ENCODE measurements at places on chromosomes 1 and 21. TPM values are rescaled to one million over a fixed set of nuclear protein-coding genes. Genes with fewer than 3 reads are reported as not detected.

DNA sequence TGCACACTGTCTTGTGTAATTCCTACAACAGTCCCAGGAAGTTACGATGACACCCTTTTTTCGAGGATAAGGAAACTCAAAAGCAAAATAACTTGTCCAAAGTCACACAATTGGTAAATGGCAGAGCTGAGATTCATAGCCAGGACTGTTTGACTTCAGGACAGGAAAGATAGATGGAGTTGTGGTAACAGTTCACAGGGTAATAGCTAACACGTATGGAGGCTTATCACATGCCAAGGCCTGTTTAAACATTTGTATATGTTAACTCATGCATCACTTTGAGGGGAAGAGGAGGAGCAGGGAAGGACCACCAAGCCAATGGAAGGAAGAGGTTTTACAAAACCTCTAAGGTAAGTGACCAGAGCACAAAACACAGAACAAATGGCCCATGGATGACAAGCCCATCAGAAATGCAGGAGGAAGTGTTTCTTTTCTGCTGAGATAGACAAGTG lies 2.8 kb downstream of the DHCR24 start:
- peak; percentile 54 for DNase-seq

AVPR1B gene
- total RNA-seq = not detected

DNA sequence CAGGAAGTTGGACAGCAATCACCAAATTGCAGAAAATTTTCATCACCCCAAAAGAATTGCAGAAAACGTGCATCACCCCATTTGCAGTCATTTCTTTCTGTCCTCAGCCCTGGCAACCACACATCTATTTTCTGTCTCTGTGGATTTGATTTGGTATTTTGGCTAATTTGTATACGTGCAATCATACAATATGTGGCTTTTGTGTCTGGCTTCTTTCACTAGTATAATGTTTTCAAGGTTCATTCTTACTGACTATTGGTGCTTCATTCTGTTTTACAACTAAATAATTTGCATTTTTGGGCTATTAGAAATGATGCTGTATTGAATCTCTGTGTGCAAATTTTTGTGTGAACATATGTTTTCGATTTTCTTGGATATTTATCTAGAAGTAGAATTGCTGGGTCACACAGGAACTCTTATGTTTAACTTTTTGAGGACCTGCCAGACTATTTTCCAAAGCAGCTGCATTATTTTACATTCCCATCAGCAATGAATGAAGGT lies 24.8 kb upstream of the PRDM2 start:
- DNase-seq = no peak

GNG5 gene
- total RNA-seq = 98.8 TPM

DNA sequence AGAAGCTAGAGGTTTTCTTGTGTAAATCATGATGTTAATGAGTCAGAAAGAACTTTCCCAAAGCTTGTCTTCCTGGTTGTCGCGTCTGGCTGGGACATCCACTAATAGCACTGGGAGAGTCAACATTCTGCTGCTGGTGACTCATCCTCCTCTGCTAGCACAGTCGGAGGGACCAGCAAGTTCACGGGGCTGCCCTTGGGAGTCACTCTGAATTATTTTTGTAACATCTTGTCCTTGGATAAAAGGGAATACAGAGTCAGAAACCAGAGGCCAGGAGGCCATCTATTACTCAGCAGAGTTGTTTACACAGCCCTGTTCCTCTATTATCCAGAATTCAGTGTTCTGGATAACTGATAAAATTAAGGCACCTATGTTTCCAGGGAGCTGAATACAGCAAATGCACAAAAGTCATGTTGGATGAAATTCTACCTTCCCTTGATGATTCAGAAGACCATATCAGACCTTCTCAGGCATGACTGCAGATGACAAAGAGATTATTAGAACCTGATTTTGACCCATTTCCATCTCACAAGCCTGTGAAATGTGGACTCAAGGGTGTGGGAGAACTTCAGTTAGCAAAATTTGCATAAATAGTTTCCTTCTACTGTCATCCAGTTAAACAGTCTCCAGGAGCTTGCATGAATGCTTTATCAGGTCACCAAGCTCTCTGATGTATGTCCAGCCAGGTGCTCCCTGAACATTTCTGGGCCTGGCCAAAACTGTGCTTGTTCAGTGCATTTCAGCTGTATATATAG lies 68.1 kb downstream of the JAK1 start:
- peak; percentile 99 for DNase-seq

SYCP1 gene
- total RNA-seq = not detected
